ENCODE measurements at places on chromosomes 7 and 10.

DNA sequence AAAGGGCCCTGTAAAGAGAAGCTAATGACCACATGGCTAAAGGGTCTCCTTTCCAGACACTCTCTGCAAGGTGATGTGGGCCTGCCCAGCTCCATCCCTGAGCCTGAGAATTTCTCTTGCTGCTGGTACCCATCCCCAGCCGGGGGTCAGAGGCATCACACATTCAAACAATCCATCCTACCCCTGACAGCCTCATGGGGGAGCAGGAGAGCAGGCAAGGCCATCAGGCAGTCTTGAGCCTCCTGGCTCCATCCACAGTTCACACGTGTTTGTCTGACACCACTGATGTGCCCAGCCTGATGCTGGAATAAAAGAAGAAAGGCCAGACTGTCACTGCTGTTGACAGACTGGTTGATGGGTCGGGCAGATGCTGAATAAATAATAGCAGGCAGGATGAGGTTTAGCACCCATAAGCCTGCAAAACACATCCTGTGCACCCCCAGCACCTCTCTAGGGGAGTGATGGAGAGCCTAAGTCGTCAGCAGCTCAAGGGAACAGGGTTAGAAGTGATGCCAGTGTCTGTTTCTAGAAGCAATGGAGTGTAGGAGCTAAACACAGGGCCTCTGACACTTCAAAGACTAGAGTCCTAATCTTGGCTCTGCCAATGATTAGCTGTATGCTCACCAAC is 43.5 kb downstream of the TLL2 start:
- DNase-seq, result peak; percentile 30

DNA sequence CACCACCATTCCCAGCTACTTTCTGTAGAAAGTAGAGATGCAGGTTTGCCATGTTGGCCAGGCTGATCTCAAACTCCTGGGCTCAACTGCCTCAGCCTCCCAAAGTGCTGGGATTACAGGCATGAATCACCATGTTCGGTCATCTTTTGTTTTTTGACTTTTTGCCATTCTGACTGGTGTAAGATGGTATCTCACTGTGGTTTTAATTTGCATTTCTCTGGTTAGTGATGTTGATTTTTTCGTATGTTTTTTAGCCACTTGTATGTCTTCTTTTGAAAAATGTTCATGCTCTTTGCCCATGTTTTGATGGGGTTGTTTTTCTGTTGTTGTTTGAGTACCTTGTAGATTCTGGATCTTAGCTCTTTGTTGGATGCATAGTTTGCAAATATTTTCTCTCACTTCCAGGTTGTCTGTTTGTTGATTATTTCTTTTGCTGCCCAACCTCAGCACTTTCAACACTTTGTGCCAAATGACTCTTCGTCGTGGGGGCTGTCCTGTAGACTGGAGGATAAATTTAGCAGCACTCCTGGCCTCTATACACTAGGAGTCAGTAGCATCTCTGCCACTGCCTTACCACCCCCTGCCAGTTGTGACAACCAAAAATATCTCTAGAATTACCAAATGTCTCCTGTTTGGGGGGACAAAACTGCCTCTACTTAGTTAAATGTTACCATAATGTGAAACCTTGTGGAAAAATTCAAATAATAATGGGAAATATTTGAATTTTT is 6.5 kb upstream of the CPED1 start:
- no peak for DNase-seq

- no peak for DNase-seq
These were observed 66.7 kb downstream of the CCDC3 start for GRCh38 chr10:12934777-12935176.

GRCh38 chr7:65444899-65445823 is 71.5 kb downstream of the ZNF92 start:
- DNase-seq, result no peak

DNA sequence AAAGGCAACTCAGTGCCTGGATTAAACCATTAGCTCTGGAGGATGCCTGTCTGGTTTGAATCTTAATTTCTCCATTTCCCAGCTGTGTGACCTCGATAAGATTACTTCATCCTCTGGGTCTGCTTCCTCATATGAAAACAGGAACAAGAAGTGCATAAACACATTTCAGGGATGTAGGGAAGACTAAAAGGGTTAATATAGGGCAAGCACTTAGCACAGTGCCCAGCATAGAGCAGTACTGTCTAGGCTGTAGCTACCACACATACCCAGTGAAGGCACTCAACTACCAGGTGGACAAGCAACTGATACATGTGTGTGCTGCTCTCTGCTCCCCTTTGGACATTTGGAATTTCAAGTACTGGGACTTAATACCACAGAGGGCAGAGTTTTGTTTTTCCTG is 85.4 kb downstream of the KCNMA1 start:
- no peak for DNase-seq

DNA sequence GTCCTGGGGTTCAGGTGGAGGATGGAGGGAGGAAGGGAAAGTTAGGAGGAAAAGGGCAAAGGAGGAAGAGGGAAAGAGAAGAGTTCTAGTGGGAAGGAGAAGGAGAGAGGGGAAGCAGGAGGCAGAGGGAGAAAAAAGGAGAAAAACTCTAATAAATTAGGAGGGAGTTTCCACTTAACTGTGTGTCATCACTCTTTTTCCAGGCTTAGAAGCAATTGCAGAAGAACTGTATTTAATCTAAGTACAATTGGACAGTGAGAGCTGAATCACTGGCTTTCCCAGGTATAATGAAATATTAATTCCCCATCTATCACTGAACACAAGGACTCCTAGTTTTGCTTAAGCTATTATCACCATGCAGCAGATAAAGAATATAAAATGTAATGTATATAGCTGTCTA is 76.8 kb downstream of the CREB3L2 start:
- no peak for DNase-seq

DNA sequence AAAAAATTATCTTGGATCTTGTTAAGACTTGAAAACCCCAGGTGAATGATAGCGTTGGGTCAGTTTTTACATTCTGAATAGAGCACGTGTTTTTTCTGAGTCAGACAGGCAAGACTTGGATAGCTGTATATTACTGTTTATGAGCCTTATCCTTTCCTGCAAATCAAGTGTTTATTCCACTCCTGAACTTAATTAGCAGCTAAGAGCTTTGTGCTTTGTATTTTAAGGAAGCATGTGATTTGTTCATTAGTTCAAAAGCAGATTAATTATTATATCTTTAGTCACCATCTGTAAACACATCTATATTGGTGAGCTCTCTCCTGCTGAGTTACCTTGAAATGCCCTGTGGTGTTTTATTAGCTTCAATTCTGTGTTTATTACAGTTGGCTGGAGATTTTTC is 98.6 kb upstream of the PRPS1L1 start:
- no peak for DNase-seq

- no peak for DNase-seq
These were observed 494.1 kb downstream of the SH2D4B start for GRCh38 chr10:81031774-81032173.

- DNase-seq, result no peak
These were observed 516.5 kb upstream of the KLF6 start for GRCh38 chr10:4301291-4302045.

DNA sequence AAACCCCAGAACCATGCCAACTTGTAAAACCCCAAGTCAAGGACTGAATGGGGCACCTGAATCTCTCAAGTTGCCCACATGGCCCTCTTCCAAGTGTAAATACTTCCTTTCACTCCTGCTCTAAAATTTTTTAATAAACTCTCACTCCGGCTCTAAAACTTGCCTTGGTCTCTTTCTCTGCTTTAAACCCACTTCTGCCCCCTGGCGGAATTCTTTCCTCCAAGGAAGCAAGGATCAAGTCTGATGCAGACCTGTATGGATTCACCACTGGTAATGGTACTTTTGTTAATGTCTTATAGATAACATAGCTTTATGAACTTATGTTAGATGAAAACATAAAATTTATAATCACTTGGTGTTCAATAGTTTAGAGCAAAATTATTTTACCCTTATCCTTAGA is 33.8 kb downstream of the SLC16A9 start:
- DNase-seq, result no peak

GRCh38 chr7:31302356-31302755 is 38.2 kb downstream of the NEUROD6 start:
- no peak for DNase-seq

- DNase-seq, result no peak
These were observed 79.8 kb downstream of the CHN2 start for GRCh38 chr7:29274146-29275017.

DNA sequence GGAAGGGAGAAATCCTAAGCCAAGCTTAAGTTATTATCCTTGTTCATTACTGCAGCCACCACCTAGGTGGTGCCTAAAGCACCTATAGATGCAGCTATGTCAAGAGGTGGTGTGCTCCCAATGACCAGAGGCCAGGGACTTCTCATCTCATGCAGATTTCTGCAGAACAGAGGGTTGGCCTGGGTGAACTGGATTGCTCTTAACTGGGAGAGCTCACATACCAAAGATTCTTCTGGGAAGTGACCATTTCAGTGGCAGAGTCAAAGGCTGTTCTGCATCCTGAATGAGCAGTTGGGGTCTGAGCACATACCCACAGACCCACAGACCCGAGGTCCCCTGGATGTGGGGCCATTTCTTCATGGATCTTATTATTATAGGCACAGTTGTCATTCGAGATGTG is 2.1 kb upstream of the CRHR2 start:
- no peak for DNase-seq

GRCh38 chr7:94739180-94739579 is 83.2 kb upstream of the SGCE start:
- no peak for DNase-seq

GRCh38 chr7:134446923-134447322 is 12.0 kb downstream of the AKR1B1 start:
- no peak for DNase-seq

DNA sequence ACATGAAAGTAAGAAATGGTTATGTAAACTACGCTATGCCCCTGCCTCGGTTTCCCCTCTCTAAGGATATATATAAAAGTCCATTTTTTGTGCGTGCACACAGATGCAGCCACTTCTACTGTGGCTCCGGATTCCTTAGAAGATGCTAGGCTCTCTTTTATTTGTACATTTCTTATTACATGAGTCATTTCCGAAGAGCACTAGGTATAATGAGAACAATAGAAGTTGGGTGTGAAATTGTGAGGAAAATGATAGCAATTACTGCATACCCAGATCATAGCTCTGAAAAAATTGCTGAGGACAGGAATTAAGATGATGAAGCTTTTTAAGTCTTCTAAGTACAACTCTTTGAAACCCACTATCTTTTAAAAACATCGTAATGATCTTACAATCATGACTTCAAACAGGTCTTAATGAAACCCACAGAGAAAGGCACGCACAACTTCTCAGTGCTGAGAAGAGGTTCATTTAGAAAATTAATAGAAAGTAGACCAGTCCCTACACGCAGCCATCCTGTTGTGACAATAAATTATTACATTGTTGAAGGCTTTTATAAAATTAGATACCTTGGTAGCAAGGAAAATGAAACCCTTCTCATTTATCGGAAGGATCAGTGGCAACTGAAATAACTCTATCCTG is 96.2 kb upstream of the FGFR2 start:
- DNase-seq, result no peak

DNA sequence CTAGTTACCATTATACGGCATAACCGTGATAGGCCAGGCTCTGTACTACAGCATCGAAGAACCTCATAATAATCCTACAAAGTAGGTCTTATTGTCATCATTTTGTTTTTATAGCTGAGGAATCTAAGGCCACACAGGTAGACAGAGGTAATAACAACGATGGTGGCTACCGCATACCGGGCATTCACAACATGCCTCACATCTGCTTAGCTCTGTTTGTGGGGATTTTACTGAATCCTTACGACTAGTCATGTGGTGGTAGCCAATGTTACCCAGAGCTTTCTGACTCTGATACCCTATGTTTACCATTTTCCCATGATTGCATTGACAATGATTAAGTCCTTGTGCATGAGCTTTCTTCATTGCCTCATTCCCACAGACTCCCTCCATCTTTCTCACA is 269.4 kb downstream of the TCF7L2 start:
- no peak for DNase-seq

- no peak for DNase-seq
These were observed 6.5 kb downstream of the TSPAN14 start for GRCh38 chr10:80460399-80461207.

- no peak for DNase-seq
These were observed 129.1 kb downstream of the LRRC4 start for GRCh38 chr7:127901895-127902703.

DNA sequence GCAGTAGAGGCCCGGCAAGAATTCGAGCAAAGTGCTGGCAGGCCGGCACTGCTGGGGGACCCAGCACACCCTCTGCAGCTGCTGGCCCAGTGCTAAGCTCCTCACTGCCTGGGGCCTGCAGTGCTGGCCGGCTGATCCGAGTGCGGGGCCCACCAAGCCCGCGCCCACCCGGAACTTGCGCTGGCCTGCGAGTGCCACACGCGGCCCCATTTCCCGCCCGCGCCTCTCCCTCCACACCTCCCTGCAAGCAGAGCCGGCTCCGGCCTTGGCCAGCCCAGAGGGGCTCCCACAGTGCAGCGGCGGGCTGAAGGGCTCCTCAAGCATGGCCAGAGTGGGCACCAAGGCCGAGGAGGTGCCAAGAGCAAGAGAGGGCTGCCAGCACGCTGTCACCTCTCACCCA is 3.1 kb downstream of the DYDC2 start:
- no peak for DNase-seq

All from NCI-H2171 treated with DMSO at 0.1 percent for 48 hours (cell line).